T-cell (primary cell): ENCODE measurements at places on chromosomes 12 and 14.

GRCh38 chr14:50795909-50796308, 35.1 kb downstream of the NIN start:
- no peaks in the 10 kb centered on the region for H3K27me3 ChIP-seq
- DNase-seq: no peak
- H3K36me3 ChIP-seq: peaks cover 17% of the 10 kb centered on the region
- no peak overlapping the region for H3K27ac ChIP-seq

DNA sequence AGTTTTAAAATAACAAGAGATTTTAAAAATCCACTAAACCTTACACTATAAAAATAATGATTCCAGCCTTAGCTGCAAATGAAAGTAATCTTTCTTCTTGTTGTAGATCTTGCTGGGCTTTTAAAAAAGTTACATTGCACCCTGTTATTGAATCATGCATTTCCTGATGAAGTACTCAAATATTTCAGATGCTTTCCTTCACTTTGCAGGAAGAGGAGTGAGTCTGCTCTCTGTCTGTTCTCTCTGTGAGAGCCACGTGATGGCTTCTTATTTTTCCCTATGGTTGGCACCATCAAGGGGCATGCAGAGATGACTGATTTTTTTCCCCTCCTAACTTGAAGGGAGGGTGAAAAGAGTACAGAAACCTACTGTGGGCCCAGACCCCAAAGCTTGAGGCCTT, 262.7 kb downstream of the ATP23 start:
- H3K27me3 ChIP-seq: no peaks in the 10 kb centered on the region
- no peaks in the 10 kb centered on the region for H3K36me3 ChIP-seq
- H3K4me1 ChIP-seq: no peaks in the 10 kb centered on the region
- no peak overlapping the region for H3K27ac ChIP-seq

GRCh38 chr14:100332797-100333196, 9.7 kb downstream of the SLC25A47 start:
- no peak for DNase-seq
- H3K4me3 ChIP-seq: no peak overlapping the region
- H3K4me1 ChIP-seq: no peaks in the 10 kb centered on the region

DNA sequence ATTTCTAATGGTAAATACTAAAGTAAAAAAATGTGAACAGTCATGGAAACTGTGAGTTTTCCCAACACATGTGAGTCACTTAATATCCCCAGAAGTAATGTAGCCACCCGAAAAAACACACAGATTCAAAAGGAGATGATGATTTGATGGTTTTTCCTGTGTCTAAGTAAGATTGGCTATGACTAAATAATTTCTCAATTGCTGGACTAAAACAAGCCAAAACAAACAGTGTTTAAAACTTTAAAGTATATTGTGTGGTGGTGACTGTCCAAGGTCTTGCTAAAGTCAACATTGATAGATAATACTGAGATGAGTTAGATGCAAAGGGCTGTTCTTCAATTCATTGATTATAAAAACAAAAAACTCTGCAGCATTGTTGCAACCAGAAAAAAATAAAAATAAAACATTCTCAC, 89.6 kb upstream of the SOX5 start:
- no peaks in the 10 kb centered on the region for H3K4me1 ChIP-seq
- no peaks in the 10 kb centered on the region for H3K27me3 ChIP-seq
- H3K36me3 ChIP-seq: no peaks in the 10 kb centered on the region
- DNase-seq: no peak
- no peak overlapping the region for H3K27ac ChIP-seq

- peaks cover 5% of the 10 kb centered on the region for H3K36me3 ChIP-seq
- no peaks in the 10 kb centered on the region for H3K4me1 ChIP-seq
- H3K4me3 ChIP-seq: no peak overlapping the region
- no peaks in the 10 kb centered on the region for H3K27me3 ChIP-seq
- no peak overlapping the region for H3K27ac ChIP-seq
Measured at GRCh38 chr14:89194376-89194775, 222.7 kb downstream of the FOXN3 start.

DNA sequence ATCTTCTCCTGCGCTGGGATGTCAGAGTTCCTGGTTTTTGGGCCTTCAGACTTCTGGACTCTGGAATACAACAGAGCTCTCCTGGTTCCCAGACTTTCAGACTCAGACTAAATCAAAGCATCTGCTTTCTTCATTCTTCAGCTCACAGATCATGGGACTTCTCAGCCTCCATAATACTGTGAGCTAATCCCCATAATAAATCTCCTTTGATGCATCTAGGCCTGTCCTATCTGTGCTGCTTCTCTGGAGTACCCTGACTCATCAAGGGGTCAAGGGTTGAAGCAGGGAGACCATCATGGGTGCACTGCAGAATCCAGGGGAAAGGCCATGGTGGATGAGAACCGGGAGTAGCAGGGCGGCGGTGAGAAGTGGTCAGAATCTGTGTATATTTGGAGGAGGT, 1094.1 kb upstream of the TMEM132C start:
- no peak overlapping the region for H3K4me3 ChIP-seq

DNA sequence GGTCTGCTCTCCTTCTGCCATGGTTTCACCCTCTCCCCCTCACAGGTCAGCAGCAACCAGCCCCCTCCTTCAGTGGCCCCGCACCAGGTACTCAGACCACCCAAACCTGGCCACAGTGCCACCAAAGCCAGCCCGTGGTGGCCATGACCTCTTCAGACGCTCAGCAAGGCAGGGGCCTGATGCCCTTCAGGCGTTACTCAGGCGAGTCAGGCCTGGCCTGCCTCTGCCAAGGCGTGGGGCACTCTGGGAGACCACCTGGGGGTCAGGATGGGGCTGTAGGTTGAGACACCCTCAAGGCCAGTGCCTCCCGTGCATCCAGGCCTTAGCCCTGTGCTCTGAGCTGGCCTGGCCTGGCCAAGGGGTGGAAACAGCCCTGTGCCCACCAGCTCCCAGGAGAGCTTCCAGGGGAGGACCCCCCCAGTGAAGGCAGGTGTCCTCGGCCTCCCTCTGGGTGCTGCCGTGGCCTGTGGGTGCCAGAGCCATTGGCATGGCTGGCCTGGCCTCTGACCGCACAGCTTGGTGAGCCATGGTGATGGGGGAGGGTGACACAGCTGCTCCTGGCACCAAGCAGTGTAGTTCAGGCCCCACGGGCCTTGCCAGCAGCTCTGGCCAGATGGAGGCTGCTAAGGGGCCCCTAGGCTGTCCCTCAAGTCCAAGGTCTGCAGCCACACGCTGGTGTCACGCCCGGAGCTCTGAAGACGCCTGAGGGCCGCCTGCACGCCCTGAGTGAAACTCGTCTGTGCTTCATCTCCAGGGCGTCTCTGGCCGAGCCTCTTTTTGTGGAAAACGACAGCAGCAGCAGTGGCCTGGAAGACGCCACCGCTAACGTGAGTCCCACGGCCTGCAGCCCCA, 15.1 kb downstream of the XRCC3 start:
- H3K27ac ChIP-seq: no peak overlapping the region
- no peak for DNase-seq
- H3K27me3 ChIP-seq: no peaks in the 10 kb centered on the region
- no peak overlapping the region for H3K4me3 ChIP-seq
- peaks cover 46% of the 10 kb centered on the region for H3K36me3 ChIP-seq

- H3K4me3 ChIP-seq: no peak overlapping the region
- DNase-seq: no peak
- peaks cover 17% of the 10 kb centered on the region for H3K36me3 ChIP-seq
Measured at GRCh38 chr14:52780893-52781292, 10.5 kb downstream of the GNPNAT1 start.

DNA sequence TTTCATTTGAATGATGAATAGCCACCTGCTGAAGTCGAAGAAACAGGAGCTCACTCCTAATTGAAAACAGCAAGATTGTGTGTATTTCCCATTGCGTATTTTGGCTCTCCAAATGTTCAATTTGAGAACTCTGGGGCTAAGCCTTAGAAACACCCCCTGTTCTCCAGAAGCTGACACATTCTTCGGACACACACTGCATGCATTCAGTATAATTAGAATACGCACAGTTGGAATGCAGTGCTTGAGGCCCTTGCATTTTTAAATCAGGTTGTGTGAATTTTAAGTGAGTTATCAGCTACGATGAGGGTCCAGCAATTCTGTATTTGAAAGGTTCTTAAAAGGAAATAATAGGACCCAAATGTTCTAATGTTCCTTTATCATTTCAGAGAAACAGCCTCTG, 103.8 kb downstream of the PRKD1 start:
- H3K4me3 ChIP-seq: no peak overlapping the region
- H3K4me1 ChIP-seq: no peaks in the 10 kb centered on the region
- DNase-seq: no peak
- no peaks in the 10 kb centered on the region for H3K27me3 ChIP-seq

GRCh38 chr12:2739832-2740641, 54.7 kb upstream of the FKBP4 start:
- H3K36me3 ChIP-seq: no peaks in the 10 kb centered on the region
- peaks cover 10% of the 10 kb centered on the region for H3K27me3 ChIP-seq
- H3K27ac ChIP-seq: no peak overlapping the region
- DNase-seq: no peak

GRCh38 chr12:12734561-12735071, 17.4 kb downstream of the CDKN1B start:
- DNase-seq: no peak
- peaks cover 5% of the 10 kb centered on the region for H3K4me1 ChIP-seq
- no peak overlapping the region for H3K4me3 ChIP-seq
- H3K36me3 ChIP-seq: peaks cover 3% of the 10 kb centered on the region

DNA sequence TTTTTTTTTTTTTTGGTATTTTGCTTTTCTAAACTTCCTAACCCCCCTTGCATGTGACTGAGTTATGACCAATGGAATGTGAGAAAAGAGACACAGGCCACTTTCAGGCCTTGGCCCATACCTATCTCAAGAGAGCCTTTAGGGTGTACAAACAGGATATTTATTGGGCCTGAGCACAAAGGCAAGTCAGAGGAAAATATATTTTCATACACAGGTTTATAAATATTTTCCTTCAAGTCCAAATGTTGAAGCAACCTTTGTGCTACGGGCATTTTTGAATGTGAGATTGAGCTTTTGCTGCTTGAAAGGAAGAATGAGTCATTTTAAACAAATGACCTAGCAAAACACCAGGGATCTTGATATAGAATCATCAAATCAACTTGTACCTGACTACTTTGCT, 228.6 kb upstream of the E2F7 start:
- no peak overlapping the region for H3K4me3 ChIP-seq
- H3K27ac ChIP-seq: no peak overlapping the region
- no peaks in the 10 kb centered on the region for H3K27me3 ChIP-seq
- no peaks in the 10 kb centered on the region for H3K4me1 ChIP-seq

GRCh38 chr12:3168223-3169221, 91.3 kb downstream of the TSPAN9 start:
- peaks cover 2% of the 10 kb centered on the region for H3K27me3 ChIP-seq
- no peak overlapping the region for H3K4me3 ChIP-seq
- H3K27ac ChIP-seq: no peak overlapping the region

DNA sequence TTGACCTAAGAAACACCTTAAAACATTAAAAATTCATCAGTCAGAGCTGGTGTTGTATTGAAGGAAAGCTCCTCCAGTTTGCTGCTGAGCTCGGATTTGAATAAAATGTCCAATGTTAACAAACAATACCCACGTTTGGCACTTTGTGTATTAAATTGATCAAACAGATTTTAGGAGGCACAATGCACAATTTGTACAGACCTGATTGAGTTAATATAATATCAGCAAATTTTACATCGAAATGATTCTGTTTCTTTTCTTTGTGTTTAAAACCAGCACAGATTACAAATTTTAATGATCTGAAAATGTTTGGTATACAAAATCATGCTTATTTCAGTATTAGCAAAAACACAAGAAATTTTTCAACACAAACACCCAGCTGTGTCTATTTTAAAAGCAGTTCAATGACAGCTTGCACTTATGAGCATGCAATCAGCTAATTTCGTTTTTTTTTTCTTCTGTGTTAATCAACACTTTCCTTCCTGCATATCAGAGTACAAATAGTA, 2.8 kb upstream of the FOXG1 start:
- DNase-seq: no peak
- H3K4me3 ChIP-seq: no peak overlapping the region
- no peaks in the 10 kb centered on the region for H3K36me3 ChIP-seq

DNA sequence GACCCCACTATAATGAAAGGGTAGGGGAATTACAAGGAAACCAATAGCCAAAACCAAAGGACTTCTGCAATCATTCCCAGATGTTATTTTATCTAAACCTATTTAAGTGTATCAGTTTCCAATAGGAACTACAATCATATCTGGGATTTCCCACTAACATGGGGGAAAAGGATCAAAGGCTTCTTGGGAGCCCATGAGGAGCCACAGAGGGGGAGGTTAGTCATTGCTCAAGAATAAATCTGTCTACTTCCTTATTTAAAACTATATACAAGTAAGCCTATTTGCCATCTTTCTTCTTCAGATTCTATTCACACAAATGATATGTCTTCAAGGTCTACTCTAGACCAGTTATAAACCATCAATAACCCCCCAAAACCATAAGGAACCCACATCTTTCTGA, 33.1 kb downstream of the FGD6 start:
- H3K4me1 ChIP-seq: no peaks in the 10 kb centered on the region
- no peak for DNase-seq
- no peaks in the 10 kb centered on the region for H3K27me3 ChIP-seq
- H3K27ac ChIP-seq: no peak overlapping the region

DNA sequence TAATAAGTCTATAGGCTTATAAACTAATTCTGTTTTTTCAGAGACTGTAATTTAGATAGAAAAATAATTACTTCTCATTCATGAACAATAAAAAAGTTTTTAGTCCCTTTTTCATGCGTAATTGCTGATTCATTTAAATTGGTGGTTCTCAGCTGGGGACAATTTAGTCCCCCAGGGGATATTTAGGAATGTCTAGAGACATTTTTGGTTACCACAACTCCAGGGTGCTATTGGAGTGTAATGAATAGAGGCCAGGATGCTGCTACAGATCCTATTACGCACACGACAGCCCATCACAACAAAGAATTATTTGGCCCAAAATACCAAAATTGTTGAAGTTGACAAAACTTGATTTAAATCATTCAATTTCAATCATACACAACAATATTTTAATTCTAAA, 22.8 kb upstream of the VCPKMT start:
- no peak overlapping the region for H3K4me3 ChIP-seq
- H3K36me3 ChIP-seq: no peaks in the 10 kb centered on the region
- H3K27me3 ChIP-seq: no peaks in the 10 kb centered on the region
- DNase-seq: no peak
- H3K4me1 ChIP-seq: no peaks in the 10 kb centered on the region

GRCh38 chr12:97301576-97301975, 161.0 kb upstream of the RMST start:
- no peak overlapping the region for H3K27ac ChIP-seq
- H3K4me1 ChIP-seq: no peaks in the 10 kb centered on the region
- H3K27me3 ChIP-seq: no peaks in the 10 kb centered on the region
- no peak overlapping the region for H3K4me3 ChIP-seq
- no peak for DNase-seq
- no peaks in the 10 kb centered on the region for H3K36me3 ChIP-seq

DNA sequence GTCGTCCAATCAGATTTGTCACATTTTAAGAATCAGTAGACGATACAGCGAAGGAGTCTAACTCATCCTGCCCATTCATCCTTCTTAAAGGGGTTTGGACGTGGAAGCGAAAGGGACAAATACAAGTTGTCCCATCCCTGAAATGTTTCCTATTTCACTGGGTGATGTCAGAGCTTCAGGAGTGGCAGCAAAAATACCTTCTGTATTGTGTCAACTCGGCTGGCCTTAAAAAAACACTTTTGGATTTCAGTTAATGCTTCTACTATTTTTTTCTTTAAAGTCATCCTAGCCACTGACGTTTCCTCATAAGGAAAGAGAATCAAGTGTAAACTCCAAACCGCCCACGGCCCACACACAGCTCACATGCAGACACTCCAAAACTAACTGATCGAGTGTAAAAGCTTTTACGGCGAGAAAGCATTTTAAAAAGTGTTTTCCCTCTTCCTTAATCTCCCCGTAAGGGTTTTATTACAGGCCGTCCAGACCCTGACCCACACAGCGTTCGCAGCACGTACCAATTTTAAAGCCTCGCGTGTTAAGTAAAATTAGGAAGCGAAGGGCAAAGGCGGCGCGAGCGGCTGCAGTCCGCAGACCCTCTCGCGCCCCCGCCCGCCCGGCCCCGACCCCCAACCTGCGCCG, 593 bp downstream of the CFL2 start:
- peaks cover 2% of the 10 kb centered on the region for H3K36me3 ChIP-seq
- peaks cover 10% of the 10 kb centered on the region for H3K4me1 ChIP-seq
- H3K4me3 ChIP-seq: peak overlapping the region; percentile 79
- H3K27me3 ChIP-seq: no peaks in the 10 kb centered on the region
